Stimulated activated naive CD8-positive, alpha-beta T cell treated with anti-CD3 and anti-CD28 coated beads, Interleukin-15, amount 100 ng/mL, for 72 hours (primary cell): ENCODE measurements at places on chromosomes 5 and 9.

DNA sequence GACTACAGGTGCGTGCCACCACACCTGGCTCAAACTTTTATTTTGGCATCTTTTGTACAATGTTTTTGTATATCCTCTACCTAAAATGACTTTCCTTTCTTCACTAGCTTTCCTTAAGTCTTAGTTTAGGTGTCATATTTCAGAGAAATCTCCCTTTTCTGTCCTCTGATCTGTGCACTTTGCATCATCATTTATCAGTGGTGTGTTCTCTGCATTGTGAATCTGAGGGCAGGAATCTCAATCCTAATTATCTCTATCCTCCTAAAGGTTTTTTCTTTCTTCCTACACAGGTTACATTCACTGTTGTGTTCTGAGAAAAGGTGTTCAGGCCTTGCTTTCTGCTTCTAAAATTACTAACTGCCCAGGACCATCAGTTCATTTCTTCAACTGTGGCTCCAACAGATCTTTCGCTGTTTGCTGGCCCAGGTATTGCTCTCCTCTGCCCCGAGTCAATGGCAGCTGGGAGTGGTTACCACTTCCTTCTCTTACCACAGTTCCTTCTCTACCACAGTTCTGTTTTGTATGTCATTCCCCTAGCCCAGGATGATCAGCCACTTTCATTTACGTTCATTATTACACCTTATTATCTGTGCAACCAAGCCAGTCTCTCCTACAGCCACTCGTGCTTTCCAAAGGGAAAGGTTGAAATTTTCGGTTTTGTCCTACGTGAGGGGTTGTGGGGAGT is 14.0 kb downstream of the TGFBR1 start:
- DNase-seq, result peak; percentile 46

GRCh38 chr5:7976411-7977190 is 107.7 kb downstream of the MTRR start:
- no peak for DNase-seq

DNA sequence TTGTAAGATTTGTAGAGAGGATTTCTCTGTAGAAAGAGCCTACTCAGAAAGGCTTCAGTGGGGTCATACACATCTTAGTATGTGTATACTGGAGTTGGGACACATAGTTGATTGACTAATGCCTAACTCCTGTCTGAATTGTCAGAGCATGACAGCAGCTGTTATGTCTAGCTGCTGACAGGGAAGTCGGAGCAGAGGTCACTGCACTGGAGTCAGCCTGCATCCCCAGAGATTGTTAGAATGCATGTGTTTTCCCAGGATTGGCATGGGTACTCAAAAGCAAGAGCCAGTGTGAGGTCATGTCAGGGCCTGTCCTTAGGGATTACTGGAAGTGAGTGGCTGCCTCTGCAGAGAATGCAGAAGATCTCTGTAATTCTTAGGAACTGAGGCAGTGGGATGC is 82.7 kb downstream of the ITGA1 start:
- DNase-seq, result no peak

GRCh38 chr9:104350541-104350940 is 153.5 kb upstream of the OR13F1 start:
- DNase-seq, result no peak

DNA sequence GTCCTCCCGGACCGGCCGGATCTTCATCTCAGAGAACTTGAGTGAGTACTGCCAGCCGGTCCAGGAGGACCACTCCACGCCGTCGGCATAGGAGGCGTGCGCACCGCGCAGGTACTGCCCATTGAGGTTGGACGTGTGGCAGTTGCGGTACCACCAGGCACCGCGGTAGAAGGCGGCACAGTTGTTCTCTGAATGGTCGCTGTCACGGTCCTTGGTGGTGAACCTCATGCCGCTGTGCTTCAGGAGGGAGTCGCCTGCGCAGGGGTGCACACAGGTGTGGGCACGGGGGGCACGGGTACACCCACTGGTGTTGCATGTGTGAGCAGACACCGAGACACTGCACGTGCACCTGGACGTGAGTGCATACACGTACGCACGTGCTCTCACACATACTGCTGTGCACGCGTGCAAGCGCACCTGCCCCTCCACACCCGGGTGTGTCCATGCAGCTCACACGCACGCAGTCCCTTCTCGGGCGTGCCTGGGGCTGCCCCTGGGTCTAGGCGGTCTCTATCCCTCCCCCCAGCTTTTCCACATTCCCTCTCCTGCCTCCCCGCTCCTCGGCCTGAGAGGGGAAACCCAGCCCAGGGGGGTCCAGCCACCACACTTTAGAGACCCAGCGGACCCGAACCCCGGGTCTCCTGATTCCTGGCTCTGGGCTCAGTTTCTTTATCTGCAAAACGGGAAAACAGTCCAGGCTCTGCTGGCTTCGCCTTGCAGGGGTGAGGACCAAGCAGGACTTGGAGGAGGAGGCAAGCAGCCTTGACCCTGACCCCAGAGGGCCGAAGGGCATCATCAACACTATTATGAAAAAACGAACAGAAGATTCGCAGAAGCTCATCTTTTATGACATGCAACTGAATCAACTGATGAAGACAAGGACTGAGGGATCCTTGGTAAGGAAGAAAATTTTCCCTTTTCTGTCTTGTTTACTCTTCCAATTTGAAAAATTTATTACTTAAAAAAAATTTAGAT is 7.7 kb upstream of the QRFP start:
- no peak for DNase-seq

DNA sequence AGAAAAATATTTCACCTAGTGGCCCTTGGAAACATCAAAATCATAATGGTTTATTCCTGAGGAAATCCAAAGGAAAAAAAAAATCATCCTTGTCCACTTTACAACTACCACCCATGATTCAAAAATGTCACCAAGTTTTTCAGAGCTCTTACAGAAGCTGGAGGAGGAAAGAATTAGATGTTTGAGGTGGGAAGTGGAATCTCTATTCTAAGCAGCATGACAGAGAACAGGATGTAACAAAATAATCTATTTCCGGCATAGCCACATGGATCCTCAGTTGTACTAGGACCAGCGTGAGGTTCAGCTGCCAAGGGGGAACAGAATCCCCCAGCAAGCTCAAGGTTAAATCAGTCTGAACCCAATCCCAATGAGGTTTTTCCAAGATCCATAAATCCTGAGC is 40.2 kb downstream of the FBXW11 start:
- DNase-seq, result no peak

GRCh38 chr9:78934880-78935279 is 636.9 kb upstream of the TLE4 start:
- DNase-seq, result no peak

DNA sequence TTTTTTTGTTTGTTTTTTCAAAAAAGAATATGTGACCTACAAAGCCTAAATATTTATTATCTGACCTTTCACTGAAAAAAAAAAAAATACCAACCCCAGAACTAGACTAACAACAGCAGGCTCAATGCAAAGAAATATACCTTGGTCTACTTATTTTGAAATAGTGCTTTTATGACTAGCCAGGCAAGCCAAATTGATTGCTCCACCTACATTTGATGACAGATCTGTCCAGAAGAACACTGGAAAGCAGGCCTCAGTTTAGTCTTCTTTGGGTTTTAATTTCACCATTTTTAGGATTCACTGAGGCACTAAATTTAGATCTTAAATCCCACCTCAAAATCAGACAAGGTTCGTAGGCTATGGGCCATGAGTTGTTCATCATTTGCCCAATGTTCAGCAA is 97.3 kb downstream of the PLPP1 start:
- DNase-seq, result no peak

- DNase-seq, result no peak
Observed at GRCh38 chr9:95623640-95624039, 106.9 kb upstream of the PTCH1 start.

DNA sequence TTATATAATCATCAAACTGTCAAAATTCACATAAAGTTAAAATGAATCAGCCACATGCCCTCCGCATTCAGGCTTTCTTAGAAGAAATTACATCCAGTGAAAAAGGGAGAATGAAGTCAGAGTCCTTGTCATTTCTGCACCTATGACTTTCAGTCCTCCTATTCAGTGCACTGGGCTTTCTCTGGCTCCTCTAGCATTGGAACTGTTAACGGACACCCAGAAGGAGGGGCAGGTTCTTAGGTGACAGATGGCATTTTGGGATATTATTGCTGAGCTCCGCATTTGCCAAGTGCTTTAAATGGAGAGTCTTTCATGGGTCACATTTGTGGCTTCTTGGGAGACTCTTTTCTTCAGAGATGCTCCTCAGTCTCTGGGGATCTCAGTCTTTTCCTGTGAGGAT is 40.0 kb downstream of the ADAMTS19 start:
- DNase-seq, result no peak

GRCh38 chr5:179301796-179302195 is 43.5 kb downstream of the ADAMTS2 start:
- no peak for DNase-seq

GRCh38 chr5:173091981-173092380 is 35.8 kb downstream of the CREBRF start:
- DNase-seq, result no peak

DNA sequence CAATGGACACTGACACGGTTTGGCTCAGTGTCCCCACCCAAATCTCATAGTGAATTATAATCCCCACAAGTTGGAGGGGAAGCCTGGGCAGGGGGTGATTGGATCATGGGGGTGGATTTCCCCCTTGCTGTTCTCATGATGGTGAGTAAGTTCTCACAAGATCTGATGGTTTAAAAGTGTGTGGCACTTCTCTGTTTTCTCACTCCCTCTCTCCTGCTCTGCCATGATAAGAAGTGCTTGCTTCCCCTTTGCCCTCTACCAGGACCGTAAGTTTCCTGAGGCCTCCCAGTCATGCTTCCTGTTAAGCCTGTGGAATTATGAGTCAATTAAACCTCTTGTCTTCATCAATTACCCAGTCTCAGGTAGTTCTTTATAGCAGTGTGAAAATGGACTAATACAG is 115.8 kb upstream of the KIF2A start:
- DNase-seq, result no peak

- DNase-seq, result no peak
Observed at GRCh38 chr9:126661521-126662251, 48.0 kb downstream of the LMX1B start.

DNA sequence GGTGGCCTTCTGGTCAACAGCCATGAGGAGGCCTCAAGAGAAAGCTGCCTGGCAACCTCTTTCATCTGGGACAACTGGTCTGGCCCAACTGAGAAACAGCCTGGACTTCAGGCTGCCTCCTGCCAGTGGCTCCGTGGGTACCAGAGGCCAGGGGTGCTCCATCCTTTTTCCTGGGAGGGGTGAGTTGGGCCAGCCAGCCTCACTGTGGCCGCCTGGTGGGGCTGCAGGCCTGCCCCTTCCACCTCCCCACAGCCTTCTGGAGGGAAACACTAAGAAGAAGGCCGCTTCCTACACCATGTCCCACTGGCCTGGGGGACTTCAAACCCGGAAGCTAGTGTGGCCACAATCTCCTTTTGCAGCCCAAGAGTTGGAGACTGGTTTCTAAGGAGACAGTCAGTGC is 13.8 kb upstream of the NKD2 start:
- DNase-seq, result no peak

DNA sequence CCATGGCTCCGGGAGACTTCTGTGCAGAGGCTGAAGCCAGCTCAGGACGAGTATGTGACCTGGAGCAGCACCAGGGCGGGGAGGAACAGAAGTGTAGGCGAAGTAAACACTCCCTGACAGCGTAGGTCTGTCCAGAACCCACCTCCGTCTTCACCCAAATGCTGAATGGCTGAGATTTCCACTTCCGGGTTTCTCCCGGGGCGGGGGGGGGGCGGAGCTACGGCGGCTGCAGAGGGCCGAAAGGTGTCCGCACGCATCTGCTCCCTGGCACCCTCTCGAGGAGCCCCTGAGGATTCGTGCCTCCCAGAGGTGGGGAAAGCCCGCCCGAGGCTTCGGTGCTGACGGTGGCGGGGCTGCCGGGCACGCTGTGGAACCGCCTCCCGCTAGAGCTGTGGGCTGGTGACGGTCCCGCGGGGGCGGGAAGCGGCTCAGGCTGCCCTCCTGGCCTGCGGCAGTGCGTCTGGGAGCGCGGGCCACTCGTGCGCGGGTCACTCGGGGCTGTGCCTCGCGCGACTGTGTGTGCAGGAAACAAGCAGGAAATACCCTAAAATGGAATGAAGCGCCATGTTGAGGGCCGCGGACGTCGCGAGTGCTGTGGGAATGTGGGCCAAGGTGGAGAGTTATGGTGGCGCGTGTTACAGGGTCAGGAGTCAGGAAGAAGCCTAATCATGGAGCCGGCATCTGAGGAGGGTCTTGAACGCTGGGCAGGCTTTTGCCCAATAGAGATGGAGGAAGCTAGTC is 1425.4 kb downstream of the FOXD4L5 start:
- peak; percentile 74 for DNase-seq

- no peak for DNase-seq
Observed at GRCh38 chr5:537621-538071, 13.4 kb upstream of the SLC9A3 start.

DNA sequence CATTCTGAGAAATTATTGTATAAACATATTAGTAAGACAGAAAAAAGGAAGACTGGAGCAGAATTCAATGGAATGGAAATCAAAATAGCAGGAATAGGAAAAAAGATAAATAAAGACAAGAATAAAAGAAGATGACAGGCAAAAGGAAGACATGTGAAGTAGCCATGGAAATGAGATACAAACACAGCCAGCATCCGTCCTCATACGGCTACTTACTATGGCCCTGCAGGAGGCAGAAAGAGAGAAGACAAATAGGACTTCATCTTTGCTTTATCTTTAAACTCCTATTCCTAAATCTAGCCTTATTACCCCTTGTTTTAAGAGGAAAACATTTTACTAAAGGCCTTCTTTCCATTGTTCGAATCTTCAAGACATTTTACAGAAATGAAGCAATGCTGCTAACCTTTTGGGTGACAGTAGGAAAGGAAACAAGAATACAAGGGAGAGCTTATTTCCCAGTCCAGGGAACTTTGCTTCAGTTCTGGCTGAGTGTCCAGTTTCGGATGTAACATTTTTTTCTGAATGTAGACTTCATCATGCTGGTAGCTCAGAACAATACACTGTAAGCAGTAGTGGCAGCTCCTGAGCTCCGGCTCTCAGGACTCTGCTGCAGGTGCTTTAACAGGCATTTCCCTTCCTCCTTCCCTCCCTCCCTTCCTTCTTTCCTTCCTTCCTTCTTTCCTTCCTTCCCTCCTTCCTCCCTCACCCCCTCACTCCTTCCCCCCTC is 106.4 kb upstream of the SLC12A2 start:
- DNase-seq, result no peak

DNA sequence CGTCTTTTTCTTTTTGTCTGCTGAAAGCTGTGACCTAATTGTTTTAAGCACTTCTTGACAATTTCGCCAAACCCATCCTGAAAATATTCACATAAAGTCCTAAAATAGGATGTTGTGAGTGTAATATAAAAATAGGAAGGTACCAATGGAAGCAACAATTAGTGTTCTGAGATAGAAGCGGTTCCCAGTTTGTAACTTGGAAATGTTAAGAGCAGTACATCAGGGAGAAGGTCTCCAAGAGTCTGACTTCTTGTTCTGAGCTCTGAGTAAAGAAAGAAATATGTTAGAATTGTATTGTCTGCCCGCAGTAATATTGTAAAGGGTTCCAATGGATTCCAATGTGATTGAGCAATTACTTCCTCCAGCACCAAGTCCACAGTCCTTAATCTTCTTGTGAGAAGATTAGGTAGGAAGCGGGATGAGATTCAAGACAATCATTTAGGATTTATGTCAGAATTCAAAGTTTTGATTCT is 3.9 kb downstream of the VCAN start:
- DNase-seq, result no peak
